ENCODE measurements at places on chromosomes 13 and 19.

DNA sequence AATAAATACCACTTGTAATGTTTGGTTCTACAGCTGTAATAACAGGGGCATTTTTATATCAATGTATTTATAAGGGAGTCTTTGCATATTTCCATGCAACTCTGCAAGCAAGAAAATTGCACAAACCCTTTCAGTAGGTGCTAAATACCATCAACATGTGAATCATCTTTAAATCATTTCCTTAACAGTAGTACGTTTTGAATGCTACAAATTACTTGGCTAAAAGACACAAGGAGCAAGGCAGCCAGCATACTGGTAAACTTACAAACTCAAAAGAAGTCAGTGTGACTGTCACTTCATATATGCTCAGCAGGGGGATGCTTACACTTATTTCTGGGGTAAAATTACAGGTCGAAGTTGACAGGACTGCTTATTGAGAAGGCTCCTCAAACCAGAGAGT lies 402.4 kb downstream of the EFNB2 start:
- no peak for DNase-seq

- no peak for DNase-seq
Measured at GRCh38 chr19:40367577-40368434, 19.3 kb downstream of the PLD3 start.

DNA sequence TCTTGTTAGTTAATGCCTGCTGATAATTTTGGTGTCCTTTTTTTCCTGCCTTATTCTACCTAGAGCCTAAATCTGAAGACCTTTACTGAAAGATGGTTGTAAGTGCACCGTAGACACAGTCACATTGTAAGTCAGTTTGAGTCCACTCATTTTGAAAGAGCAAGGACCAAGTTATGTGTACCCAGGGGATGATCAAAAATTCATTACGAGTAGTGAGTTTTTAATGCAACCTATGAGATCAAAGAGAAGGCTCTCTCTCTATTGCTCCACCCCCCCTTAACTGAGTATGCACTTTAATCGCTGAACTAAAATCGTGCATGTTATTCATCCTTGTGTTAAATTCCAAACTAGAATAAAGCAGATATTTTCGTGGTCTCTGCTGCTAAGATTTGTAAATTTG lies 1.8 kb downstream of the RAP2A start:
- no peak for DNase-seq

- no peak for DNase-seq
Measured at GRCh38 chr13:23695196-23695595, 125.0 kb downstream of the TNFRSF19 start.

DNA sequence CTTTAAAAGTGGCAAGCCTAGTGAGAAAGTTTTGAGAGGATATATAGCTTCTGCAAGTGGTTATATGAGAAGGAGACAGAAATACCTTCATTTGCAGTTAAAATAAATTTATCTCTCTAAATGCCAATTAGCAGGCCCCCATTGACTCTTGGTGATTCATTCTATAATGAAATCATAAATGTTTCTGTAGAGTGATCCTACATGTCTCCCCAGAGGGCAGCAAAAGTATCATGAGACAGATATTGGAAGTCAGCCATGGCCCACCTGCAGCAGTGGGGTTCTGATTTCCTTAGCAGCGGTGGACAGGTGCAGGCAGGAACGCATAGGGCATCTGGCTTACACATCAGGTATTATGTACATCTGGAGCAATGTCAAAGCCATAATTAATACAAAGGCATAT lies 385.4 kb upstream of the SLC10A2 start:
- DNase-seq = no peak

Data from germinal center (tissue), 1 donor.